ENCODE measurements at places on chromosomes 3 and 15. TPM values are rescaled to one million over a fixed set of nuclear protein-coding genes. Genes with fewer than 3 reads are reported as not detected.

FBN1 gene
- 1.2 TPM for total RNA-seq

FOXL2 gene
- not detected for total RNA-seq

FEZF2 gene
- not detected for total RNA-seq

HDC gene
- not detected for total RNA-seq

CKMT1A gene
- total RNA-seq, result not detected

RASGRP1 gene
- 71.1 TPM for total RNA-seq

CATSPER2 gene
- total RNA-seq, result 5.1 TPM

TM4SF4 gene
- not detected for total RNA-seq

LRRIQ4 gene
- 0.07 TPM for total RNA-seq

TMEM207 gene
- not detected for total RNA-seq
